ENCODE measurements at places on chromosomes 7 and 10. TPM values are rescaled to one million over a fixed set of nuclear protein-coding genes. Genes with fewer than 3 reads are reported as not detected.

DNA sequence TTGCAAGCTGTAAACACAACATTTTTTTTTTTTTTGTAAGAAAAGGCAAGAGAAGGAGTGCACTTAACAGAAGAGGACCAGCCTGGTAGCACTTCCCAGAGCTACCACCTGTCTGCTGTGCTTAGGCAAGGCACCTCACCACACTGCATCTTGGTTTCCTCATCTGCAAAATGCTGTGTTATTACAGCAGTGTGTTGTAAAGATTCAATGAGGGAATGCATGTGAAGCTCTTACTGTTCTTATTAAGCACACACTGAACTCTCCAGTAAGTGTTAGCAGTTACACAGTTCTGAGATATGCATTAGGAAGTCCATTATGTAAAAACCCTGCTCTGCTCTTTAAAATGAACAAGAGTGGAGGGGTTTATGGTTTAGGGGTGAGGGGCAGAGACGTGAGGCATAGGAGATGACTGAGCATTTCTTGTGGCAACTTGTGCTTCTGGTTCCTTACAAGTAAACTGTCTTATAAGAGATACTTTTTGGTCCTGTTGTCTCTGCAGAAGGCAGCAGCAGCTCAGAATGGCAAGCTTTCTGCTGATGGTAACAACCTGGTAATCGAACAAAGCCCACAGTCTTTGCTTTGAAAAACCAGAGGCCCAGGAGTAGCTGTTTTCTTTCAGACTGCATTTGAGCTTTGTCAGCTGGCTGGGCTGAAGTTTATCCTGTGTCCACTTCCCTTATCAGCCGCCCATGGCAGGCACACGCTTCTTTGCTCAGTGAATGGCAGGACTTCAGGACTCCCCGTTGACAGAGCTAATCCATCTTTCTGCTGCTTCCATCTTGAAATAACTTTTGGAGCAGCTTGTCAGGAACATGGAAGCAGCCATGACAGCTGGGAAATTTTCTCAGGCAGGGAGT lies 98.8 kb upstream of the BMPER start:
- no peaks in the 10 kb centered on the region for H3K36me3 ChIP-seq
- no peak overlapping the region for H3K4me3 ChIP-seq
- H3K27ac ChIP-seq: no peak overlapping the region

DNA sequence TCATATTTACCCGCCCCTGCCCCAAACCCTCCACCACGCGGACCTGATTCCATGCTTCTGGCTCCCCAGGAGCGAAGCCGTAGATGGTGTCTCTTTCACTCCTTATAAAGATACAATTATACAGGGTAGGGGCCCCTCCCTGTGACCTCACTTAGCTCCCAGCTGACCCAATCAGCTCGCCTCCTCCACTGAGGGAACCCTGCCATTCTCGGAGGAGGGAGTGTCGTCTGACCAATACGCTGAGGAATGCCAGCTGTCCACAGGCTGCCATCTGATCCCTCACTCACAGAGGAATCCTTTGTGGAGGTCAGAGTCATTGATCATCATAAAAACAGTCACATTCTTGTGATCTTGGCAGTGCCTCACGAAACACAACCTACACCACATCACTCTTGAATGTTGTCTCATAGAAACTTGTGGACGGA lies 67.5 kb upstream of the INSIG1 start:
- H3K4me3 ChIP-seq: no peak overlapping the region
- H3K4me1 ChIP-seq: peaks cover 5% of the 10 kb centered on the region
- no peaks in the 10 kb centered on the region for H3K36me3 ChIP-seq
- no peaks in the 10 kb centered on the region for H3K27me3 ChIP-seq
- DNase-seq: no peak

- H3K27ac ChIP-seq: no peak overlapping the region
- DNase-seq: no peak
- H3K36me3 ChIP-seq: no peaks in the 10 kb centered on the region
- H3K27me3 ChIP-seq: no peaks in the 10 kb centered on the region
- H3K4me1 ChIP-seq: no peaks in the 10 kb centered on the region
- H3K4me3 ChIP-seq: no peak overlapping the region
These were observed 228.9 kb downstream of the AGMO start for GRCh38 chr7:15332956-15333355.

GRCh38 chr10:95273393-95274312 lies 17.1 kb downstream of the PDLIM1 start:
- H3K4me1 ChIP-seq: peaks cover 26% of the 10 kb centered on the region
- H3K27me3 ChIP-seq: no peaks in the 10 kb centered on the region
- H3K27ac ChIP-seq: peak overlapping the region; percentile 98
- H3K4me3 ChIP-seq: no peak overlapping the region
- no peak for DNase-seq

DNA sequence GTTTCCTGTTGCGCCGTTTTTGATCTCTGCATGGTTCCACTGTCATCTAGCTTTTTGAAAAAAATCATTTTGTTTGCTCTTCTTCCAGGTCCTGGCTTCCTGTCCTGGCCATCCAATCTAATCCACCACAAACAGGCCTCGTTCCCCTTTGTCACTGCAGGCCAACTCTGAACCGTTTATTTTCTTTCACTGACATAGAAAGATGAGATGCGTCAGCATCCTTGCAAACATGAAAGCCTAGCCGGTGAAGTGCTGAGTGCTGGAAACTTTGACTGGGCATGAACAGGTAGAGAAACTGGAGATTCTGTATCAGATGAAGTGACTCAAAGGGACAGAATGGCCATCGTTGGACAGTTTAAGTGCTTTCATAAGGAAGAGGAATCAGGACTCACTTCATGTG lies 1247.8 kb downstream of the TYW1 start:
- no peaks in the 10 kb centered on the region for H3K4me1 ChIP-seq
- H3K4me3 ChIP-seq: no peak overlapping the region
- H3K27ac ChIP-seq: no peak overlapping the region

TRIP6 gene
- 18.6 TPM for total RNA-seq

ANXA8L1 gene
- total RNA-seq: 3.0 TPM

All from liver (tissue), 10 donors.